ENCODE measurements at places on chromosomes 2 and 18.

DNA sequence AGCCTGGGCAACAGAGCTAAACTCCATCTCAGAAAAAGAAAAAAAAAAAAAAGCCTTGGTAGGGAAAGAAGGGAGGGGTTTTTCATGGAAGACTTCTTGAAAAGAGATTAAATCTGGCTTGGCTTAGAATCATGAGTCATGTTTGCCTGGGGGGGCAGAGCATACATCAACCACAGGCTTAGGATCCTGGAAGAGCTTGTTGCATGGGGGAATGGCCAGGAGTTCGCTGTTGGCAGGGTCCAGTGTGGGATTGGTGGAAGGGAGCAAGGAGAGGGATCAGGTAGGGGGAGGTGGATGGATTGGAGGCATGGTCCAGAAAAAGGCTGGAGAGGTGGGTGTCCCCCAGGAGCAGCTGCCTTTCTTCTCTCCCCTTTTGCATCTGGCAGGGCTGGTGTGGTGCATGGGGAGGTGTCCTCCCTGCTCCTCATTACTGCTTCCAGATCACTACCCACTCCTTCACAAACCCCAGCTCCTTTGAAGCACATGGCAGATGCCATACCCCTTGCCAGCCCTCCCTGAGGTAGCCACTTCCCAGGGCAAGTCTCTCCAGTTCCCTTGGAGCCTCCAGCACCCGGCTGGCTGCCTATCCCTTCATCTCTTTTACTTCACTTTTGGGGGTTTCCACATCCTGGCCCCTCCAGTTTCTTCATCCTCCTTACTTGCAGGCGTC is 2.5 kb downstream of the ARMC9 start:
- DNase-seq, result no peak

- DNase-seq, result no peak
These were observed 43.8 kb downstream of the CYBRD1 start for GRCh38 chr2:171566057-171566456.

DNA sequence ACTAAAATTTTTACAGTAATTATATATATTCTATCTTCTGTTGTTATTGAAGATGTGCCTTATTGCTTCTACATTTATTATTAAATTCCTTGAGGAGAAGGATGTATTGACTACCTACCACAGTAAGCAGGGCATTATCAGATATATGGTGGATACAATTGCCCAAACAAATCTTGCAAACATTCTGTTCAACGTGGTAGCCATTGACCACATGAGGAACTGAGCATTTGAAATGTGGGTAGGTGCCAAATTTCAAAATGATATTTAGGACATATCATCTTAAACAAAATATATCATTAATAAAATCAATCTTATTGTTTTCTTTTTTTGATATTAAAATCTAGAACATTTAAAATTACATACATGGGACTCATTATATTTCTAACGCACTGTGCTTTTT is 11.1 kb downstream of the SCN3A start:
- no peak for DNase-seq

DNA sequence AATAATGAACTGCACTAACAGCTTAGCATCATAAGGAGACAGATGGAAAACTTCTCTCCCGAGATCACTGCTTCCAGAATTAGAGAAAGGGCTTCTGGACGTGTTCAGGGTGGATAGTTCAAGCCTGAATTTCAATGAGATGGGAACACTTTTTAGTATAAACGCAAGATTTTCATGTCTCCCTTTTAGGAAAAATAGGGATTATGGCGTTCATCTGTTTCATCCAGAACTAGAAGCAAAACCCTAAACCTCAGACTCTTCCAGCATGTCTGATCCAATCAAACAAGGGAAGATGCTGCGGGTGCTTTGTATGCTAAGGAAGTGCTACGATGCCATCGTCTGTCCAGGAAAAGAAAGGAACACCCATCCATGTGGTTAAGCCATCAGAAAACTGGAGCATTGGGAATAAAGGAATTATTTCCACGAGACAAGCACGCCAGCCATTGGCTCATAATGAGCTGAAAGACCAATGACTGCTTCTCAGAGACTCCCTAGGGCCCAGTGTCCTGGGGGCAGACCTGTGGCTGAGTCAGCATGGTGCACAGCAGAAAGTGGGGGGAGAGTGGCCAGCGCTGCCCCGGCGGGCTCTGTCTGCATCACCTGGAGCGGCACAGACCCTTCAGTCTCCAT is 65.9 kb upstream of the AFF3 start:
- no peak for DNase-seq

- DNase-seq, result peak; percentile 23
These were observed 272.3 kb upstream of the COL3A1 start for GRCh38 chr2:188701836-188702235.

DNA sequence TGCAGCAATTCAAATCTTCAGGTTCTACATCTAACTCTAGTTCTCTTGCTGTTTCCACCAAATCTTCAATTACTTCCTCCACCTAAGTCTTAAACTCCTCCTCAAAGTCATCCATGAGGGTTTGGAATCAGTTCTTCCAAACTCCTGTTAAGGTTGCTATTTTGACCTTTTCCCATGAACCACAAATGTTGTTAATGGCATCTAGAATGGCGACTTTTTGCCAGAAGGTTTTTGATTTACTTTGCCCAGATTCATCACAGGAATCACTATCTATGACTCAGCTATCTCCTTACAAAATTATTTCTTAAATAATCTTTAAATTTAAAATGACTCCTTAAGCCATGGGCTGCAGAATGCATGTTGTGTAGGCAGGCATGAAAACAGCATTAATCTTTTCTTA is 368.9 kb upstream of the TNP1 start:
- DNase-seq, result no peak

- DNase-seq, result no peak
These were observed 135.3 kb downstream of the INSIG2 start for GRCh38 chr2:118223511-118223991.

- no peak for DNase-seq
These were observed 4.6 kb downstream of the MAP3K20 start for GRCh38 chr2:173079973-173080860.

DNA sequence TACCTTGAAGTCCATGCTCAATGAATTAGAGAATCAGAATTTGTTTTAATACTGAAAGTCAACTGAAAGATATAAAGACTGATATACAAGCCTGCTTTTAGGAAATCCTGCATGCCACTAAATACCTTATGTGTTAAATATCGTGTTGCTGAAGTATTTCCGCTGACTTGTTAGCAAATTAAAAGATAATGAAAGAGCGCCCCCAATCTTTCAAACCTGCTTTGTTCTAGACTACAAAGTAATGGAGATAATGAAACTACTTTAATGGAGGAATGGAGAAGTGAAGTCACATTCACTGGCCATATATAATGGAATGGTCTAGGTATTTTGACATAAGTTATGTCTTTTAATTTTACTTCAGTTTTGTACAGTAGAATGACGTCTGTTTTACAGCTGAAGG is 95.7 kb downstream of the ASXL3 start:
- DNase-seq, result peak; percentile 30

- DNase-seq, result no peak
These were observed 23.1 kb upstream of the RBMS1 start for GRCh38 chr2:160516547-160517365.

DNA sequence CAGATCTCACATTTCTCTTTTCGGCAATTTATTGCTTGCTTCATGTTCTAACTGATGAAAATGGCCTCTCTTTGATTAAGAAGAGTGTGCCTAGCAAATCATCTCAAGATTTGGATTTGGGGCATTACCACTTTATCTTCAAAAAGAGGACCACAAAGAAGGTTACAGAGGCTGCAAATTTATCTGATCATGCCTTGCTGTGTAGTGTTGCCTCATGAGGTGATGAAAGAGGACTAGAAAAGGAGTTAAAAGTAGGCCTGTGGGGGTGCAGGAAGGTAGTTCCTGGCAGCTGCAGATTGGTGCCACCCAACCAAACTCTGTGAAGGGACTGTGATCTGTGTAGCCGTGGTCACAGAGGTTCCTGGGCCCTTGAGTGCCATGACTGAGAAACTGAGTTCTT is 69.2 kb downstream of the PRELID3A start:
- no peak for DNase-seq

DNA sequence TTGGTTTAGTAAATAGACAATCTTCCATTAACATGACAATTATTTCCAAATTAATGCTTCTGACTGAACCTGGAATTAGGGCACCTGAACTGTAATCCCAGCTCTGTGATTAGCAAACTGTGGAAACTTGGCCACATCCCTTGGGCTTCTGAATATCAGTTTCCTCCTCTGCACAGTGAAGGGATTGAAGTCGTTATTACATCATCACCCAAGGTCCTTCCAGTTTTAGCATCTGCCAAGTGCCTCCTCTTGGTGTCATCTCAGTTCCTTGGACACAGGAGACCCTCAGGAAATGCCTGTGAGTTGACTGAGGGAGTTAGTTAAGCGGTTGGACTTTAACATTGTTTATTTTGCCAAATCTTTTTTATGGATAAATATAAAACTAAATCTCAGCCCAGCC is 64.8 kb downstream of the MOGAT1 start:
- DNase-seq, result no peak

- DNase-seq, result no peak
These were observed 536 bp downstream of the PDE1A start for GRCh38 chr2:182426082-182426917.

GRCh38 chr2:82879803-82880202 is 1579.3 kb downstream of the SUCLG1 start:
- peak; percentile 3 for DNase-seq

- DNase-seq, result no peak
These were observed 51.1 kb downstream of the NABP1 start for GRCh38 chr2:191728750-191729624.

DNA sequence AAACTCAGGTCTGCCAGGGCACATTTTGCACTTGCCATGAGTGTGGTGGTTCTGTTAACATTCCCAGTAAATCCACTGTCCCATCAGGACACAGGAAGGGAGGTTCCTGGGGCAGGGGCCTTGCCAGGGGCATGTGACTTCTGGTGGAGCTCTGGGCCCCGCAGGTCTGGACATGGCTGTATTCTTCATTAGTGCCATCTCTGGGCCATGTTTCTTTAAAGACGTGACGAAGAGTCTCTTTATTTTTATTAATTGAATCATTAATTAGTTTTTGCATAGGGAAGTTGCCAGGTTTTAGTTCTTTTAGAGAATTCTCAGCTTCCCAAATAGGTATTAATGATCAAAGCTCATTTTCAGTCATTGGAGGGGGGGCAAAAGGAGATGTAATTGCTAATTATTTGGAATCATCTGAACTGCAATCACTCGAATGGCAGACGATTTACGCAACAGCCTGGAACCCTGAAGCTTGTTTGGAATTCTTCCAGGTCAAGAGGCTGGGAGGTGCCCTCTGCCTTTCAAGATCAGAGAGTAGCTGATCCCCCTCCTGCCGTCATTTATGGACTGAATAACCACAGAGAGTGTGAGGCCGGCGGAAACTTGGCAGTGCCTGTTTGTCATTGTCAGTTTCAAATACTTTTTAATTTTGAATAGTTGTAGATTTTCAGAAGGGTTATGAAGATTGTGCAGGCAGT is 106.2 kb downstream of the RTP5 start:
- DNase-seq, result no peak

GRCh38 chr2:168633200-168633599 is 169.2 kb upstream of the NOSTRIN start:
- no peak for DNase-seq

DNA sequence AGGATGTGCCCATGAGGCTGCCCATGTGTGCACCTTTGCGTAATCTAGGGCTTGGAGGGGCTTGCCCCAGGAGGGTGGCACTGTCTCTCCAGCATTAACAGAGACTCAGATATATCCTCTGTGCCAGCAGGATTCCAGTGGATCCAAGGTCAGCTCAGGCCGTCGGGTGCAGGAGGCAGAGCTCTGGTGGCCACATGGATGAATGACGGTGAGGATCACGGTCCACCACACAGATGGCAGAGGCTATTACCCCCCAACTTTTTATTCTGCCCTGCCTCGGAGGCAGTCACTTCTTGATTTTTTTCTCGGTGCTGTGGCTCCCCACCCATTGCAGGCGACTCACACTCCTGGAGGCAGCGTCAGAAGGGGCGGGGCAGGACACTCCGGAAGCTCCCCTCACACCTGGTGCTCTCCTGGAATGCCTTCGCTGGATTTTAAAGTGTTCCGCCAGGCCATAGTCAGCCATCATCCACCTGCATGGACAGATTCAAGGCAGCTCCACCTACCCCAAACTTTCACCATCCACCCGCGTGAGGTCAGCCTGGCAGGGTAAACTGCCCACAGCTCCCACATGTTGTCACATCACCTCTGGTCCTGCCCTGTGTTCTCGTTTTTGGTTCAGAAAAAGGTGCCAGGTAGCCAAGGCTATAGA is 602.9 kb upstream of the RAB6C start:
- no peak for DNase-seq

DNA sequence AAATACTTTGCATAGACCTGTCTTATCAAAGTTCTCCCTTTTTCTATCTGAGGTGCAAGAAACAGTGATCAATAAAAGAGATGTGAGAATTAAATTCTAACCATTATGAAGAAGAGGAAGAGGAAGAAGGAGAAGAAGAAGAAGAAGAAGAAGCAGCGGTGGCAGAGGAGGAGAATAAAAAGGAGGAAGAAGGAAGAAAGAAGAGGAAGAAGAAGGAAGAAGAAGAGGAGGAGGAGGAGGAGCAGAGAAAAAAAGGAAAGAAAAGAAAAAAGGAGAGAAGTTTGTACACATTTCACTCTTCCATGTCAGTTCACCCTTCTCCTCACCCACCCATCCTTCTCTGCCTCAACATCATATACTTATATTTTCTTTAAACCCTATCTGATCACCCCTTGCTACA is 68.4 kb downstream of the METTL4 start:
- DNase-seq, result no peak

DNA sequence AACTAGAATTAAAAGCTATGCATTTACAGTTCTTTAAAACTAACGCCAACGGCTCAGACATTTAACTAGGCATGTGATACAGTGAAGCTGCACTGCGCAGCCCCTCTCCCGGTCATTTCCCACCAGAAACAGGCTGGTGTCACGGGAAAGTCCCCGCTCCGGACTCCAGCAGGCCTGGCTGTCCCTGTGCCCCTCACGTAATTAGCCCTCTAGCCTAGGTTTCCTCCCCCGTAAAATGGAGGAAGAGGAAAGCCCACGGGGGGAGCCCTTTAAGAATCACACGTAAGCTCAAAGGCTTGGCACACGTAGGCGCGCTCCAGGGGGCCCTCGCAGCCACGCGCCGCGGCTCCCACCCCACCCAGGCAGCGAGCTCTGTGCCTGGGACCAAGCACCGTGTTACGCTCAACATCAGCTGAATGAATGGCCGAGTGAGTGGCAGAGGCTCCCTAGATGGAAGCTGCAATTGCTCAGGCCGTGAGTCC is 48.0 kb downstream of the KCNIP3 start:
- DNase-seq, result no peak

GRCh38 chr18:596288-596881 is 403 bp upstream of the CLUL1 start:
- DNase-seq, result no peak

GRCh38 chr2:175880-176820 is 87.7 kb downstream of the SH3YL1 start:
- DNase-seq, result no peak

Measured in endothelial cell of umbilical vein (primary cell).